ENCODE measurements at places on chromosomes 4 and X. TPM values are rescaled to one million over a fixed set of nuclear protein-coding genes. Genes with fewer than 3 reads are reported as not detected.

DNA sequence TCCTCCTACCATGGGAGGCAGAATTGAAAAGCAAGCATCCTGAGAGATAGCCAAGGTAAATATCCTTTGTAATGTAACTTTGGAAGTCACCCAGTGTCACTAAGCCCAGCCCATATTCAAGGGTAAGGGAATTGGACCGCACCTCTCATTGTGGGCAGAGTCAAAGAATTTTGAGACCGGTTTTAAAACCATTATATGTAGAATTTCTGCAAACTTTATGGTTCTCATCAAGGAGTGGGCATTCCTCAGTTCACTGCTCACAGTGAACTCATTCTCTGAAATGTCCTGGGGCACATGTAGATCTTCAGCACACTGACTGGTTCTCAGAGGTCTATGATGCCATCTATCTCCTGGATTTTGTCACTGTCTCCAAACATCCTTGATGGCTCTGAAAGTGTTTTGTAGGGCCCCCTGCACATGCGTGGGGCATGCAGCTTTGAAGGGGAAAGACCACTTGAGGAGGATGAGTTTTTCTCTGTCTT, 35.3 kb upstream of the CHRNA9 start:
- H3K27me3 ChIP-seq, result no peaks in the 10 kb centered on the region
- no peaks in the 10 kb centered on the region for H3K36me3 ChIP-seq
- no peaks in the 10 kb centered on the region for H3K4me1 ChIP-seq
- H3K4me3 ChIP-seq, result no peak overlapping the region

- no peak overlapping the region for H3K27ac ChIP-seq
- no peaks in the 10 kb centered on the region for H3K4me1 ChIP-seq
- no peaks in the 10 kb centered on the region for H3K36me3 ChIP-seq
- no peak overlapping the region for H3K4me3 ChIP-seq
Measured at GRCh38 chr4:184952522-184952921, 65.8 kb upstream of the HELT start.

HAND2 gene
- not detected for total RNA-seq

GRCh38 chr4:138188406-138189084, 53.6 kb downstream of the SLC7A11 start:
- no peak overlapping the region for H3K27ac ChIP-seq
- no peak overlapping the region for H3K4me3 ChIP-seq
- H3K27me3 ChIP-seq, result no peaks in the 10 kb centered on the region
- no peaks in the 10 kb centered on the region for H3K4me1 ChIP-seq
- no peak for DNase-seq
- no peaks in the 10 kb centered on the region for H3K36me3 ChIP-seq

DTHD1 gene
- 0.55 TPM for total RNA-seq

DNA sequence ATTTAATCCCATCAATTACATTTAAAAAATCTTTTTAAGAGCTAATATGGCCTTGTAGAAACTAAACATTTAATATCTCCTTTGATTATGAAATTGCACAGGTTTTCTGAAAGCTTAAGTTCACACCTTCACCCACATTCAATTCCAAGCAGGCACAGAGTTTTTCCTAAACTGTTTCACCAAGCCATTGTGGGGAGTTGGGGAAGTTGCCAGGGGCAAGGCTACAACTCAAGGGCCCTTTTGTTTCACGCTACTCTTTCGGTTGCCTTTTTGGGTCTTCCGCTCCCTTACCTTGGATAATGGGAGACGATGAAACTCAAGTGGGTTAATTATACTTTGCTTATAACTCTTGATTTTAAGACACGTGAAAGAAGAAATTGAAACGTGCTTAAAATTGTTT, 33.3 kb downstream of the APBB2 start:
- H3K4me1 ChIP-seq, result peaks cover 50% of the 10 kb centered on the region
- no peaks in the 10 kb centered on the region for H3K27me3 ChIP-seq
- H3K4me3 ChIP-seq, result no peak overlapping the region
- H3K36me3 ChIP-seq, result no peaks in the 10 kb centered on the region

DNA sequence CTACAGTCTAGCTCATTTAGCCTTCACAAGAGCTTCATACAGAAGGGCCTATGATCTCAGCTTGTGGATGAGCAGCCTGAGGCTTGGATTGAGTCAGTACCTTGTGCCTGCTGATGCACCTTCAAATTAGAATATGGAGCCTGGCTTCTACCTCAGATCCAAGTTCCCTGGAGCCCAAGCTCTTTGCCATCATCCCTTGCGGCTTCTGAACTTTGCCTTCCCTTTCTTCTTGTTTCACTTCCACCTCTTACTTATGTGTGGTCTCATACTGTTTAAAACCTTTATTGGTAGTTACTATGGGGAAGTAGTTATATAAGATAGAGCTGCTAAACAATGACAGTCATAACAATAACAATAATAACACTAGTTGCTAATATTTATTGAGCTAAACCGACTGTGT, 84.3 kb upstream of the AFF2 start:
- no peaks in the 10 kb centered on the region for H3K36me3 ChIP-seq
- no peak for DNase-seq
- no peak overlapping the region for H3K27ac ChIP-seq
- H3K27me3 ChIP-seq, result no peaks in the 10 kb centered on the region

GRCh38 chr4:1711571-1712215, 426 bp downstream of the SLBP start:
- peaks cover 5% of the 10 kb centered on the region for H3K36me3 ChIP-seq
- peaks cover 42% of the 10 kb centered on the region for H3K4me1 ChIP-seq
- peak overlapping the region; percentile 83 for H3K4me3 ChIP-seq
- peak overlapping the region; percentile 99 for H3K27ac ChIP-seq

GRCh38 chrX:51802917-51803688, 59.9 kb downstream of the GSPT2 start:
- no peaks in the 10 kb centered on the region for H3K27me3 ChIP-seq
- peak; percentile 63 for DNase-seq
- no peaks in the 10 kb centered on the region for H3K4me1 ChIP-seq
- H3K27ac ChIP-seq, result no peak overlapping the region
- no peaks in the 10 kb centered on the region for H3K36me3 ChIP-seq
- peak overlapping the region; percentile 64 for H3K4me3 ChIP-seq

DNA sequence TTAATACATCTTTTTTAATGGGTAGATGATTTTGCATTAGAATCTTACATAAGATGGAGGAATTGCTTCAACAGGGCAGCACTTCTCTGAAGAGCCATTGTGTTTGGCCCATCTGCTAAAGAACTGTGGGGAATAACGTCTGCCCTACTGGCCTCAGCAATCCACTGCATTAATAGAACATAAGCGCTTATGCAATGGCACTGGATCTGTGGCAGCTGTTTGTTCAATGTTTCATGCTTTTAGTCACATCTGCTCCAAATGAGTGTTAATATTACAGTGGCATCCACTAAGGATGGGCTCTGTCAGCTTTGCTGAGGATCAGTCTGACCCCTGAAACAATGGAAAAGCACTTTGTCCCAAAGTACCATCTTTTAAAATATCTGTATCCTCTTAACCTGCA, 279.0 kb upstream of the GK2 start:
- no peak overlapping the region for H3K4me3 ChIP-seq
- no peak overlapping the region for H3K27ac ChIP-seq
- no peaks in the 10 kb centered on the region for H3K27me3 ChIP-seq
- DNase-seq, result no peak
- no peaks in the 10 kb centered on the region for H3K4me1 ChIP-seq

DNA sequence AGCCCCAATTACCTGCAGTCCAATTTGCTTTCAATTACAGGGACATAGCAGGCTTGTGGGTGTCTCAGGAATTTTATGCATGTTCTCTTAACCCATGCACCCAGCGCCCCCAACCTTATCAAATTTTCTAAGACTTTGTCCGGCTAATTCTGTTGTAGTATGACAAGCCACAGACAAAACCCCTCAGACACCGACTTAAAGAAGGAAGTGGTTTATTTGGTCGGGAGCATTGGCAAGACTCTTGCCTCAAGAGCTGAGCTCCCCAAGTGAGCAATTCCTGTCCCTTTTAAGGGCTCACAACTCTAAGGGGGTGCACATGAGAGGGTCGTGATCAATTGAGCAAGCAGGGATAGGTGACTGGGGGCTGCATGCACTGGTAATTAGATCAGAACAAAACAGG, 28.7 kb upstream of the IL9R start:
- H3K36me3 ChIP-seq, result no peaks in the 10 kb centered on the region
- no peaks in the 10 kb centered on the region for H3K27me3 ChIP-seq
- H3K4me1 ChIP-seq, result no peaks in the 10 kb centered on the region
- DNase-seq, result no peak
- no peak overlapping the region for H3K4me3 ChIP-seq

TCEAL7 gene
- 2.6 TPM for total RNA-seq

GRCh38 chrX:10756441-10756840, 136.1 kb upstream of the MID1 start:
- no peaks in the 10 kb centered on the region for H3K4me1 ChIP-seq
- H3K4me3 ChIP-seq, result no peak overlapping the region
- H3K27ac ChIP-seq, result no peak overlapping the region
- H3K36me3 ChIP-seq, result no peaks in the 10 kb centered on the region
- DNase-seq, result no peak
- no peaks in the 10 kb centered on the region for H3K27me3 ChIP-seq

GSPT2 gene
- 10.4 TPM for total RNA-seq

GRCh38 chr4:124536946-124537345, 175.6 kb downstream of the ANKRD50 start:
- H3K36me3 ChIP-seq, result no peaks in the 10 kb centered on the region
- H3K27me3 ChIP-seq, result no peaks in the 10 kb centered on the region
- DNase-seq, result no peak

- H3K4me1 ChIP-seq, result peaks cover 65% of the 10 kb centered on the region
- H3K27me3 ChIP-seq, result no peaks in the 10 kb centered on the region
- H3K27ac ChIP-seq, result peak overlapping the region; percentile 87
- DNase-seq, result peak; percentile 84
- H3K4me3 ChIP-seq, result peak overlapping the region; percentile 75
Measured at GRCh38 chr4:2793586-2794485, 951 bp downstream of the SH3BP2 start.

DNA sequence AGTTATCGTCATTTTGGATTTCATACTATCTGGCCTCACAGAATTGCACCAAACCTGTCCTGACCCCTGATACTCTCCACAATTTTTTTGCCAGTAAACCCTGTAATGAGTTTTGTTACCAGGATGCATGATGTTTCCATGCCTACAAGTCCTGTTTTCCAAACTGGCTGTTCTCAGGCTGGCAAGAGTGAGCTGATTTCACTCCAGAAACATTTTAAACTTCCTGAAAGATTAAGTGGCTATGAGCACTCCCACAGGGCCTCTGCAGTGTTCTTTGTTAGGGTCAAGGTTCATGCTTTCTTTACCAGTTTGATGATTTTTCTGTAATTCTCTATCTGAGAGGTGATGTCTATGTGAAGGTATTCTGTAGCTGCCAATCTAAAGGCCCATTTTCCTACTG, 31.7 kb upstream of the PDLIM3 start:
- peak overlapping the region; percentile 85 for H3K27ac ChIP-seq
- H3K27me3 ChIP-seq, result no peaks in the 10 kb centered on the region
- H3K4me3 ChIP-seq, result no peak overlapping the region

DNA sequence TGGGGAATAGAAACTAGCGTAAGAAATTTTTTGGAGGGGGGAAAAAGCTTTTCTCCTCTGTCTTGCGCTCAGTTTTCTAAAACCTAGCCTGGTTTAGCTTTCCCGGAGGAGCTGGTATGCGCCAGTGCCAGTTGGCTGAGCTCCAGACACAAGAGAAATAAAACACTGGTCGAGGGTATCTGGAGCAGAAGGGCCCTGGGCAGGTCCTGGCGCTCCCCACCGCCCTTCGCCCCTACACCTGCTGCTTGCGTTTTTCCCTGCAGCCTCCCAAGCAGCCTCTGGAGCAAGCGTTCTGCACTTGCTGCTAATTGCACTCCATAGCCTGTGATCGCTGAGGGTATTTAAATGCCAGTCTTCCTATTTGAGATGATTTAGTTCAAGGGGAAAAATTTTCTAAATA, 816 bp downstream of the EREG start:
- DNase-seq, result peak; percentile 49
- H3K36me3 ChIP-seq, result no peaks in the 10 kb centered on the region
- H3K27ac ChIP-seq, result no peak overlapping the region

HELQ gene
- total RNA-seq, result 16.9 TPM

DNA sequence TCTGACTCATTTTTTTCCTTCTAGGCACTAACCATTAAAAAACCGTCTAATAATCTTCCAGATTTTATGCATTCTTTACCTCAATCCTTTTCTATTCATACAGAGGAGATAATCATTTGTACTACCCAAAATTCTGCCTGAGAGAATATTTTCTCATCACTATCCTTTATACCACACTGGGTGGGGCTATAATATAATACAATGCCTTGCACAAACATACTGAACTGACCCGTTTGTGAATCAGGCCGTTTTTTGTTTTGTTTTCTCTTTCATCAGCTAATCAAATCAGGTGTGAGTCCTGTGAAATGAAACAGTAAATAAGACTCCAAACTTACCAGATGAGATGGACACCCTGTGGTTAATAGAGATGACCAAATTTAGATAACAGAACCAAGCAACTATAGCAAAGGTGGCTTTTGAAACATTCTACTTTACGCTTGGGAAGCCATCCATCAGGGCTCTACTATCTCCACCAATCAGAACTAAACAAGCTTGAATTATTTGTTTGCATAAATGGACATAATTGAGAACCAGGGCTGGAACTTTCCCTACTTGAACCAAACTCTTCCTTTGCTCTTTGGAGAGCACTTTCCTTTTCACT, 573.0 kb downstream of the GABRG1 start:
- H3K27ac ChIP-seq, result no peak overlapping the region
- H3K27me3 ChIP-seq, result no peaks in the 10 kb centered on the region
- H3K4me3 ChIP-seq, result no peak overlapping the region
- H3K4me1 ChIP-seq, result no peaks in the 10 kb centered on the region
- no peaks in the 10 kb centered on the region for H3K36me3 ChIP-seq

DNA sequence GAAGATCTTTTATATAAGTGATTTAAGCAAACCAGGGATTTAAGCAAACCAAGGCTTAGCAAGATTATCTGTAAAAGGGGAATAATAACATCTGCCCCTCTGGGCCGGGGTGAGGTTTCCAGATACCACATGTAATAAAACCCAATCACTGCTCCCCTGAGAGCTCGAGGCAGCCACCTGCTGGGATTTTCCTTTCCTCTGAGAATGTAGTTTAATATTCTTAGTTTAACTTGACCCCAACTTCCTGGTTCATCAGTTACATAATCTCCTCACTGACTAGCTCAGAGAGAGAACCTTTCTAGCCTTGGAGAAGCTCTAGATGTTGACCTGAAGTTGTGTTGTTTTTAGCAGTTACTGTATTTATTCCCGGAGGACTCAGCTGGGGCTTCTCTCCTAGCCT, 322.4 kb downstream of the ARHGAP10 start:
- H3K27me3 ChIP-seq, result no peaks in the 10 kb centered on the region
- peaks cover 11% of the 10 kb centered on the region for H3K4me1 ChIP-seq
- no peaks in the 10 kb centered on the region for H3K36me3 ChIP-seq
- DNase-seq, result no peak

GRCh38 chr4:47061435-47061834, 30.1 kb downstream of the GABRB1 start:
- H3K36me3 ChIP-seq, result no peaks in the 10 kb centered on the region
- no peaks in the 10 kb centered on the region for H3K4me1 ChIP-seq
- no peaks in the 10 kb centered on the region for H3K27me3 ChIP-seq
- DNase-seq, result no peak

- no peaks in the 10 kb centered on the region for H3K36me3 ChIP-seq
- no peak overlapping the region for H3K4me3 ChIP-seq
- H3K27me3 ChIP-seq, result no peaks in the 10 kb centered on the region
Measured at GRCh38 chr4:134382478-134383227, 181.1 kb upstream of the PABPC4L start.

Measured in upper lobe of right lung (tissue), 1 donor.